ENCODE measurements at places on chromosomes 2 and 18. TPM values are rescaled to one million over a fixed set of nuclear protein-coding genes. Genes with fewer than 3 reads are reported as not detected.

PAX3 gene
- total RNA-seq: not detected

GPR45 gene
- not detected for total RNA-seq

SPP2 gene
- total RNA-seq: not detected

LRRTM1 gene
- total RNA-seq: not detected

RAB17 gene
- total RNA-seq: 262 TPM

LYPD1 gene
- total RNA-seq: 1.3 TPM

CRYBA2 gene
- total RNA-seq: not detected

ALMS1 gene
- total RNA-seq: 15.2 TPM

- H3K4me3 ChIP-seq: no peak overlapping the region
- no peaks in the 10 kb centered on the region for H3K27me3 ChIP-seq
- peaks cover 4% of the 10 kb centered on the region for H3K4me1 ChIP-seq
- H3K36me3 ChIP-seq: no peaks in the 10 kb centered on the region
These were observed 292.3 kb upstream of the SIX2 start for GRCh38 chr2:45301307-45302277.

- H3K27ac ChIP-seq: no peak overlapping the region
- H3K4me3 ChIP-seq: no peak overlapping the region
- no peaks in the 10 kb centered on the region for H3K36me3 ChIP-seq
These were observed 63.5 kb upstream of the FN1 start for GRCh38 chr2:215499331-215499730.

GRCh38 chr2:171319164-171319810 lies 114.5 kb downstream of the METTL8 start:
- no peak for DNase-seq
- H3K27ac ChIP-seq: no peak overlapping the region
- H3K27me3 ChIP-seq: no peaks in the 10 kb centered on the region
- no peaks in the 10 kb centered on the region for H3K4me1 ChIP-seq

- no peaks in the 10 kb centered on the region for H3K27me3 ChIP-seq
- no peaks in the 10 kb centered on the region for H3K36me3 ChIP-seq
- no peak overlapping the region for H3K4me3 ChIP-seq
- H3K4me1 ChIP-seq: peaks cover 5% of the 10 kb centered on the region
- peak; percentile 82 for DNase-seq
These were observed 93.9 kb upstream of the LGALSL start for GRCh38 chr2:64359892-64360657.

DNA sequence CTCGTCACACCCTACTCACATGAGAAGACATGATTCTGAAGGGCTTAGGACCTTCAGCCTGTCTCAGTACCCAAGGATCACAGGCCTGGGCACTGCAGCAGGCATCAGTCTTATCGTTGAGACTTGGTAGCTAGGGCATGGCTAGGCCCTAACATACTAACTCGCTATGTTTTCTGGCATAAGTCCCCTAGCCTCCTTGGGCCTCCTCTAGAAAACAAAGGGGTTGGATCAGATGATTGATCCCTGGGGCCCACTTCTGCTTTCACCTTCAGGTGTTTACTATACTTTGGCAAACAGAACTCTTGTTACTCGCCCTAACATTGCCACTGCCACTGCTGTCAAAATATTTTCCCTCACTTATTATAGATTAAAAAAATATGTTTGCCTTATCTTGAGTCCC lies 44.2 kb downstream of the VSNL1 start:
- H3K27me3 ChIP-seq: no peaks in the 10 kb centered on the region
- no peak overlapping the region for H3K27ac ChIP-seq
- no peak overlapping the region for H3K4me3 ChIP-seq
- no peak for DNase-seq
- H3K36me3 ChIP-seq: no peaks in the 10 kb centered on the region

DNA sequence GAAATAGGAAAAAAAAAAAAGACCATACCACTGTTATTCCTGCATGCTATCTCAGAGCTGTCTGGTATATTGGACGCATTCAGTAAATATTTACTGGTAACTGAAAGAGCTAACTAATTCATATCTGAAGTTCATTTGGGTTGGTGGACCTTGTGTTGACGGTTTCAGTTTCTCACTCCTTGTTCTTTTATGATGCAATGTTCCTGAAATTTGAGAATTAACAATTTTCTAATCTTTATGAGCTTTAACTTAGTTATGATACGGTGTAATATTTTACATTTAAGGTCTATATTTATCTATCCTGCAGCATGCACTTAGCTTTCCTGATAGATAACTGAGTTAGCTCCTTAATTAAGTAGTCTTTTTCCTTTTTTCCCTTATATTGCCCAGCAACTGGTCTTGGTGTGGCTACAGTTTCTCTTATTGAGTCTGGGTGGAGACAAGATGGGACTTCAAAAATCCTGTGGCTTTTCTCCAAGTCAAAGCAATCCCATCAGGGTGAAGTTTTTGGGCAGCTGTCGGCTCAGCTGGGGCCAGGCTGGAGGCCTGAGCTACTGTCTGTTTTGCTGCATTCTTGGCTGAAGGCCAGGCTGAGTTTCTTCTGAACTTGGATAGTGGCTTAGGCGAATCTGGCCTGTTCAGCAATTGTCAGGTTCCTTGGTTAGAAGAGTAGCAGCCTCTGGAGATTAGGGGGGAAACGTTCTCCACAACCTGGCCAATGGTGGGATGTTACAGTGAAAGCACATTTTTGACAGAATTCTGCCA lies 78.4 kb upstream of the MEX3C start:
- no peaks in the 10 kb centered on the region for H3K27me3 ChIP-seq
- no peak overlapping the region for H3K27ac ChIP-seq
- no peaks in the 10 kb centered on the region for H3K4me1 ChIP-seq
- DNase-seq: no peak
- H3K4me3 ChIP-seq: no peak overlapping the region
- H3K36me3 ChIP-seq: no peaks in the 10 kb centered on the region

DNA sequence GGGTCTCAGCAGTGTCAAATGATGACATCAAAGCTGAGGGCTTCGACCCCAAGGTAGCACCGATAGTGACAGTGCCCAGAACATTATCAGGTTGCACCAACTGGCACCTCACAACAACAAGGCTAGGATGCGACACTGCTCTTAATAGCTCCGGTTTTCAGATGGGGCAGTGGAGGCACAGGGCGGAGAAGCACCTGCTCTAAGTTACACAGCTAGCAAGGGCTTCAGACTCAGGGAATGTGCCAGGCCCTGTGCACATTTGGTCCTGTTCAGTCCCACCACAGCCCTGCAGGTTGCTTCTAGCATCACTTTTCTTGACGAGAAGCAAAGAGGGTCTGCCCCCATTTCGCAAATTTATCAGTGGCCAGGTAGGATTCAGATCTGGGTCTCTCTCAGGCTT lies 74.1 kb downstream of the DGKD start:
- H3K4me3 ChIP-seq: no peak overlapping the region
- DNase-seq: no peak

- no peaks in the 10 kb centered on the region for H3K36me3 ChIP-seq
- DNase-seq: no peak
- no peaks in the 10 kb centered on the region for H3K27me3 ChIP-seq
- no peaks in the 10 kb centered on the region for H3K4me1 ChIP-seq
These were observed 567.0 kb downstream of the RIT2 start for GRCh38 chr18:42548493-42548892.

DNA sequence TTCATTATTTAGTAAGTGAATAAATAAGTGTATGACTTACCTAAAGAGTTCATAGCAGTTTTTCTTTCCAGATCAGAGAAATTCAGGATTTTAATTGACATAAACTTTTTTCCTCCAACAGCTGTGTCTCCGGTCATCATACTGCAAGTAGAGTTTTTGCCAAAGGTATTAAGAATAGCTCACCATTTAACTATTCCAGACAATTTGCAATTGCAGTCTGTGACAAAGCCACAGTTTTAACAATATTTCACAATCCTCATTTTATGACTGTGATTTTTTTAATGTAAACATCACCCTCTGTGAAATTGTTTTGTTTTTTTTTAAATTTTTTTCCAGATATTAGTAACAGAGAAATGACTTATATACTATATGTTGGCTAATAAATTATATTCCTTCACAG lies 199.1 kb downstream of the TRIB2 start:
- no peaks in the 10 kb centered on the region for H3K27me3 ChIP-seq
- H3K36me3 ChIP-seq: no peaks in the 10 kb centered on the region
- no peak overlapping the region for H3K4me3 ChIP-seq

DNA sequence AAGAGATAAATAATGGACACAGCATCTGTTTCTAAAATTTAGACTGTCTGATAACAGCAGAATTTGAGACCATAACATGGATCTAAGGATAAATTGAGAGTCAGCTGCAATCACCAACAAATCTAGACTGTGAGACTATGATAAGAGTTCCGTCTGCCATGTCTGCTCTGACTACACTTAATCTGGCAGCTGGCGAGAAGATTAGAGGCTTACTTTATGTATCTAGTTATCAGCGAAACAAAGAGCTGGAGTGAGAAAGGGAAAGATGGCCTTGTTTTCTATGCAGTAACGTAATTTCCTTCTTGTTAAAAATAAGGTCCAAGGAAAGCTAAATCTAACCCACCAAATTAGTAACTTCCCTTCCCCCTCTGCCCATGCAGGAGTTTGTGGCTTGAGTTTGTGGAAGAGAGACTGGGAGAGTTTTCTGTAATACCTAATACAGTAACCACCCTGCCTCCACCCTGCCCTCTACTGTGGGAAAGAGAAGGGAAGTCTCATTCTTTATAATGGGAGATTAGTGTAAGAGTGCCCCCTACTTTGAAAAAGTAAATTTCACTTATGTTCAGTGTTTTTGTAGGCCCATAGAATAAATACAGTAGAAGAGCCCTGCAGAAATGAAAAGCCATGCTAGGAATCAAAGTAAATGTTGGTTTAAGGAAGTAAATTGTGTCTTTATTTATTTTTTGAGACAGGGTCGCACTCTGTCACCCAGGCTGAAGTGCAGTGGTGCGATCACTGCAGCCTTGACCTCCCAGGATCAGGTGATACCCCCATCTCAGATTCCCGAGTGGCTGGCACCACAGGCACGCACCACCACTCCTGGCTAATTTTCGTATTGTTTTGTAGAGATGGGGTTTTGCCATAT lies 27.5 kb downstream of the EML4 start:
- H3K36me3 ChIP-seq: no peaks in the 10 kb centered on the region
- H3K27ac ChIP-seq: no peak overlapping the region
- no peaks in the 10 kb centered on the region for H3K27me3 ChIP-seq
- H3K4me3 ChIP-seq: no peak overlapping the region
- peaks cover 27% of the 10 kb centered on the region for H3K4me1 ChIP-seq
- DNase-seq: no peak

- no peak overlapping the region for H3K27ac ChIP-seq
- H3K27me3 ChIP-seq: no peaks in the 10 kb centered on the region
- H3K36me3 ChIP-seq: no peaks in the 10 kb centered on the region
- DNase-seq: no peak
These were observed 41.6 kb upstream of the PLB1 start for GRCh38 chr2:28454016-28454930.

- H3K27me3 ChIP-seq: no peaks in the 10 kb centered on the region
- no peak overlapping the region for H3K27ac ChIP-seq
- no peaks in the 10 kb centered on the region for H3K36me3 ChIP-seq
- no peaks in the 10 kb centered on the region for H3K4me1 ChIP-seq
- H3K4me3 ChIP-seq: no peak overlapping the region
These were observed 1014.3 kb downstream of the CBLN2 start for GRCh38 chr18:71529703-71530303.

DNA sequence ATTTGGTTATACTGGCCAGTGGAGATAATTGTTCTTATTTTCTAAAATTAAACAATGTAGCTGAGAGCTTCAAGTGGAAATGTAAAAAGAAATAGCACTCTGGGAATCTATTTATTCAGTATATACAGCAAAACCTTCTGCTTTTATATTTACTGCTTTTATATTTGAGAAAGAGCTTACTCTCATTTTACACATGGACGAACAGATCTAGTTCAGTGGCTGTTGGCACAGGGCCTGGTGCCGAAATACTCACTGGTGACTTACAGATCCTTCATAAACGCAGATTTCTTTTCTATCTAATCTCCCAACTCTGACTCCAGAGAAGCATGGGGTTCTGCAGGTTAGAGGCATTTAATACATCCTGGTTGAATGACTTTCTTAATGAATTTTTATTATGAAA lies 266.2 kb downstream of the ASXL3 start:
- no peaks in the 10 kb centered on the region for H3K36me3 ChIP-seq
- H3K27ac ChIP-seq: no peak overlapping the region
- no peak overlapping the region for H3K4me3 ChIP-seq

DNA sequence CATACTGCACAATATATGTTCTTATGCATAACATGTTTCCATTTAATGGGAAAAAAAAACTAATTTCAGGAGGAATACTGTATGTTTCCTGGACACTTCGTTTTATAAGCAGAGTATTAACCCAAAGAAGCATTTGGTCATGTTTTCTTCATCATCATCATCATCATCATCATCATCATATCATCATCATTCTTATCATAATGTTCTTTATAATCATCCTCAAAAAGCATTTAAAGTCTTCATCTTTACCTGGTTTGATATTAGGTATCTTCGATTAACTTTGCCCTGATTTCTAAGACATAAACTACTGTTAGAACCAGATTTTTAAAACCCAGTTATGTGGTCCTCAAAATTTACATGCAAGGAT lies 47.9 kb downstream of the ZEB2 start:
- no peak for DNase-seq
- peaks cover 39% of the 10 kb centered on the region for H3K4me1 ChIP-seq
- H3K27me3 ChIP-seq: no peaks in the 10 kb centered on the region
- H3K36me3 ChIP-seq: no peaks in the 10 kb centered on the region
- no peak overlapping the region for H3K27ac ChIP-seq
- no peak overlapping the region for H3K4me3 ChIP-seq

GRCh38 chr2:239212929-239213642 lies 187.7 kb downstream of the HDAC4 start:
- peaks cover 41% of the 10 kb centered on the region for H3K4me1 ChIP-seq
- no peaks in the 10 kb centered on the region for H3K36me3 ChIP-seq
- no peak overlapping the region for H3K4me3 ChIP-seq

DNA sequence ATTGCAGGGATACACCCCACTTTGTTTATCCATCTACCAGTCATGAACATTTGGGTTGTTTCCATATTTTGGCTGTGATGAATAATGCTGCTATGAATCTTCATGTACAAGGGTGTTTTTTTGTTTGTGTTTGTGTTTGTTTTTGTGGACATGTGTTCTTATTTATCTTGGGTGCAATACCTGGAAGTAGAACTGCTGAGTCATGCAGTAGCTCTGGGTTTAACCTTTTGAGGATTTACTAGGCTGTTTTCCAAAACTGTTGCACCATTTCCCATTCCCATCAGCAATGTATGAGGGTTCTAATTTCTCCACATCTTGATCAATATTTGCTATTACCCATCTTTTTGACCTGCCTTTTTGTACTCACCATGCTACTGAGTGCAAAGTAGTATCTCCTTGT lies 140.0 kb upstream of the CYP1B1 start:
- H3K4me1 ChIP-seq: no peaks in the 10 kb centered on the region
- H3K36me3 ChIP-seq: no peaks in the 10 kb centered on the region
- H3K27ac ChIP-seq: no peak overlapping the region
- no peaks in the 10 kb centered on the region for H3K27me3 ChIP-seq
- no peak for DNase-seq
- H3K4me3 ChIP-seq: no peak overlapping the region

DNA sequence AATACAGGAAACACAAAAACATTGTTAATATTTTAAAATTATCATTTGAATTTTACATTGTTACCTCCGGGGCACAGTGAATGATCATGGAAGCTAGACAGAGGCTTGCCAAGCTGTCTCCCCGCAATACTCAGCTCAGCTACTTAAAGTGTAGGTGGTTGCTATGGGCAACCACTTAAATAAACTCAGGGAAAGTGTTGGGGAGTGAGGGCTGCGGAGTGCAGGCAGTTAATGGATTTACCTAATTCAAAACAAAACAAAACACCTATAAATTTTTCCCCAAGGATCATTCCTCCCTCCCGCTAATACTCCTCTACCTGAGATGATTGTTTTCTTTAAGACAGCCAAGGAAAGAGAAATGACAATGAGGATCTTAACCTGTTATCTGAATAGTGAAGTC lies 349.5 kb downstream of the TGIF1 start:
- no peaks in the 10 kb centered on the region for H3K4me1 ChIP-seq
- H3K4me3 ChIP-seq: no peak overlapping the region
- no peaks in the 10 kb centered on the region for H3K36me3 ChIP-seq
- DNase-seq: no peak
- no peaks in the 10 kb centered on the region for H3K27me3 ChIP-seq
- H3K27ac ChIP-seq: no peak overlapping the region

Data from upper lobe of left lung (tissue), 6 donors.